Esophagus squamous epithelium (tissue), 5 donors: ENCODE measurements at places on chromosomes 12 and 14.

DNA sequence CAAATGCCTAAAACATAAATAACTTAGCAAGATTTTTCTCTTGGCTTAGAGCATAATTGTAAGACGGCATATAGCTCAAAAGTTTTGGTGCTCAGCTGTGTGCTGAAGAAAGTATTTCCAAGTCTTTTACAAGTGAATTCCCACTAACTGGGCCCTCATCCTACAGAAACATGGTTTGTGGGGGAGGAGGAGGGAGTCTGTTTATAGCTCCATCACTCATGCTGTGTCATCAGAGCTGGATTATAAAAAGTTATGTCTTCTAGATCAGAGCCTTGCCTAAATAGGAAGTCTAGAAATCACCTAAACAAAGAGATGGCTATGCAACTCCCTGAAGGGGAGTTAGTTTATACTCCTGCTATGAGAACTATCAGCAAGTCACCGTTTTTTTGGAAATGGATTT is 65.9 kb upstream of the OTOGL start:
- DNase-seq = no peak

GRCh38 chr14:36579001-36579555 is 3.3 kb downstream of the NKX2-8 start:
- no peak for DNase-seq

- no peak for DNase-seq
These were observed 381.8 kb downstream of the BTG1 start for GRCh38 chr12:91763654-91764370.

- no peak for DNase-seq
These were observed 853 bp downstream of the TTC9 start for GRCh38 chr14:70642303-70643235.

- DNase-seq = no peak
These were observed 270.2 kb upstream of the SRRM4 start for GRCh38 chr12:118711185-118711584.

DNA sequence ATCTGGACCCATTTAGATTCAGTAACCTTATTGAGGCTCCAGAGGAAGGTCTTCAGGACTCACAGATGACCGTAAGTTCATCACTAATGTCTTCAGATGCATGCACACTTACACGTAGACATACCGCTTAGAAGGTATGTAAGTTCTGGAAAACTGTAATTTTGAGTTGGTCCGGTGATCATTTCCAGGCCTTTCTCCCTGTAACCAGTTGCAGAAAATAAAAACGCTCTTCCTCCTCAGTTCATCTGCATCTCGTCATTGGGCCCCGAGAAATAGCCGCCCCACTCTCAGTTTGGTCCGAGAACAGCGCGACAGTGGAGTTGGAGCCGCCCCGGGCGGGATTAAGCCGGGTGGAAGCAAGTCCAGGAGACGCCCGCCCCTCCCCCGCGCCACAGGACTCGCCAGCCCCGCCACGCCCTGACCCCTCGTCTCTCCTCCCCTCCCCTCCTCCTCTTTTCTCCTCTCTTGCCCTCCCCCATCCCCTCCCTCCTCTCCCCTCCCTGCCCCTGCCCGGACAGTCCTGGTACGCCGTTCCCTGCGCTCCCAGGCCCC is 83.7 kb downstream of the TNFAIP2 start:
- no peak for DNase-seq

GRCh38 chr12:104583301-104583700 is 126.6 kb downstream of the CHST11 start:
- no peak for DNase-seq

GRCh38 chr12:71665090-71665463 is 976 bp downstream of the THAP2 start:
- DNase-seq = no peak

- no peak for DNase-seq
These were observed 55.3 kb upstream of the STON2 start for GRCh38 chr14:81455390-81455789.

GRCh38 chr14:23071921-23072539 is 14.7 kb upstream of the CDH24 start:
- no peak for DNase-seq

DNA sequence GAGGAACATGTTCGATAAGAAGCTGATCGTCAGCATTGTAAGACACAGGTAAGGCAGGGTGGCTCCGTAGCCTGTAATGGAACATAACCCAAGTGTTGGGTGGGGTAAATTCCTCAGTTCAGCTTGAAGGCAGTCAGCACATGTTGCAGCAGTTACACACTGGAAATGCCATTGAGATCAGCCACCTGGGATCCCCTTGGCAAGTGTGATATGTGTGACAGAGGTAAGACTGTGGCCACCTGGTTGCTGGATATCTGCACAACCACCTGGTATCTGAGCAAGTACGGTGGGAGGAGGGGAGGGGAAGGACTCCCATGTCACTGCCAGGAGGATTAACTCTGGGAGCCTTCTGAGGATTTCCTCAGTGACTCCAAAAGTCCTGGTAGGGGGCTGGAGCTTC is 158.0 kb upstream of the CAND1 start:
- no peak for DNase-seq

DNA sequence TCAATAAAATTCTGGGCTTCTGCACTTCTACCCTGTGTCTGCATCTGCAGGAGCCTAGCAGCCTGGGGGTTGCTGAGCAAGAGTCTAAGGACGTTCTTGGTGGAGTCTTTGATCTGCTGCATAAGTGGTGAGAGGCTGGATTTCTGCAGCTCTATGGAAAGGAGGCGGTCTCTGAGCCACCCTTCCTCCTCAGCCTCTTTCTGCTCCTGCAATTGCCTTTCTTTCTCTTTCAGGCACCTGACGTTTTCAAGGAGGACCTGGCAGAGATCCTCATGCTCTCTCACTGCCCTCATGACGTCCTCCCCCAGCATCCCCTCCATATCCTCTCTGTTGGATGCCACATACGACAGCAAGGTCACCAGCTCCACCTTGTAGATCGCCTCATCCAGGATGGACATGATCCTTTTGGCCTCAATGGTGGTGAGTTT is 13.6 kb upstream of the TPCN1 start:
- no peak for DNase-seq

DNA sequence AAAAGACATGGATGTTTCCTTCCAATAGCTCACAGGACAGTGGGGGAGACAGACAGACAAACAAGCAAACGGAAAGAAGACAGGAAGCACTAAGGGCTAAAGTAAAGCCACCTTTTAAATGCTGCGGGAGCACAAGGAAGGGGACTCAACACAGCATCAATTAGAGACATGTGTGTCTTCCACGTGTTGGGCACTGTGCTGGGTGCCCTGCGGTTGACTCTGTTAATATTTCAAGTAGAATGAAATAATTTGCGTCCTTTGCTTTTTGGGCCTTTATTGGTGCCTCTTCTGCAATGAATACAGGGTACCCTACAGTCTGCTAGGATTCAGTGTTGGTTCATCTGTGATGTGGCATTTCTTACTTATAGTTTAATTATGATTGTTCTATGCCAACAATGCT is 90.9 kb upstream of the CPM start:
- DNase-seq = no peak

- no peak for DNase-seq
These were observed 78.9 kb downstream of the PELI2 start for GRCh38 chr14:56197150-56197549.

GRCh38 chr12:131905081-131905629 is 10.7 kb downstream of the ULK1 start:
- DNase-seq = no peak

DNA sequence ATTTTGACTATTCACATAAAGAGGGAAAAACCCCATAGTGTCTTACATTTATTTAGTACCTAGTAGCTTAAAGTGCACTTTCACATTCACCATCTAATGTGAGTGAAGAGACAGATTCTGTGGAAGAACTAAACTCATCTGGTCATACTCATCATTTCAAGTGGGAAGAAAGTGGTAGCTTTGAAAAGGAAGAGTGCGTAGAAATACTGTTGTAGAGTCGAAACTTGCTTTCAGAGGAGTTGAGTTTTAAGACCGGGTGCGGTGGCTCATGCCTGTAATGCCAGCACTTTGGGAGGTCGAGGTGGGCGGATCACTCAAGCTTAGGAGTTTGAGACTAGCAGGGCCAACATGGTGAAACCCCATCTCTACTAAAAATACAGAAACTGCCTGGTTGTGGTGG is 222.2 kb downstream of the ERC1 start:
- DNase-seq = no peak

GRCh38 chr12:116027551-116027821 is 250.0 kb downstream of the MED13L start:
- no peak for DNase-seq

- no peak for DNase-seq
These were observed 23.5 kb downstream of the IFNG-AS1 start for GRCh38 chr12:68012712-68013111.

- DNase-seq = no peak
These were observed 9.9 kb upstream of the DIABLO start for GRCh38 chr12:122235741-122236140.

GRCh38 chr14:90811641-90812040 is 4.6 kb downstream of the TTC7B start:
- DNase-seq = no peak
